ENCODE measurements at places on chromosomes 16 and 17. TPM values are rescaled to one million over a fixed set of nuclear protein-coding genes. Genes with fewer than 3 reads are reported as not detected.

DNA sequence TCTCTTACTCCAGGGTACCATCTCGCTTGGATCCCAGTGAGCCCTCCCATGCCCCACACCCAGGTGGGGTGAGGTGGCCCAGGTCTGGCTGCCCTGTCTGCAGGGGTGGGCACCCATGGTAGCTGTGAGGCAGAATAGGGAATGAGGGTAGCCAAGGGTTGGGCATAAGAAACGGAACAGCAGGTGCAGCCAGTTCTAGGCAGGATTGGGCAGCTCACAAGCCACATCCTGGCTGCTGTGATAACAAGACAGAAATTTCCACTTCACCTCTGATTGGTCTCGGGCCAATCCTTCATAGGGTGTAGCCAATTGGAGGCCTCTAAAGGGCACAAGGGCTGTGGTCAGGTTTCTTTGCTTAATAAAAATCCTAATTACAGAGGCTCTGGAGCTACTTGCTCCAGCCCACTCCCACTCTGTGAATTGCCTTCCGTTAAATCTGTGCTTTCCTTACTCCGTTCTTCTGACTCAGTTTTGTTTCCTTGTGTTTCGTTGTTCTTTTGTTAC, 1.5 kb upstream of the ARHGDIG start:
- DNase-seq: no peak

DNA sequence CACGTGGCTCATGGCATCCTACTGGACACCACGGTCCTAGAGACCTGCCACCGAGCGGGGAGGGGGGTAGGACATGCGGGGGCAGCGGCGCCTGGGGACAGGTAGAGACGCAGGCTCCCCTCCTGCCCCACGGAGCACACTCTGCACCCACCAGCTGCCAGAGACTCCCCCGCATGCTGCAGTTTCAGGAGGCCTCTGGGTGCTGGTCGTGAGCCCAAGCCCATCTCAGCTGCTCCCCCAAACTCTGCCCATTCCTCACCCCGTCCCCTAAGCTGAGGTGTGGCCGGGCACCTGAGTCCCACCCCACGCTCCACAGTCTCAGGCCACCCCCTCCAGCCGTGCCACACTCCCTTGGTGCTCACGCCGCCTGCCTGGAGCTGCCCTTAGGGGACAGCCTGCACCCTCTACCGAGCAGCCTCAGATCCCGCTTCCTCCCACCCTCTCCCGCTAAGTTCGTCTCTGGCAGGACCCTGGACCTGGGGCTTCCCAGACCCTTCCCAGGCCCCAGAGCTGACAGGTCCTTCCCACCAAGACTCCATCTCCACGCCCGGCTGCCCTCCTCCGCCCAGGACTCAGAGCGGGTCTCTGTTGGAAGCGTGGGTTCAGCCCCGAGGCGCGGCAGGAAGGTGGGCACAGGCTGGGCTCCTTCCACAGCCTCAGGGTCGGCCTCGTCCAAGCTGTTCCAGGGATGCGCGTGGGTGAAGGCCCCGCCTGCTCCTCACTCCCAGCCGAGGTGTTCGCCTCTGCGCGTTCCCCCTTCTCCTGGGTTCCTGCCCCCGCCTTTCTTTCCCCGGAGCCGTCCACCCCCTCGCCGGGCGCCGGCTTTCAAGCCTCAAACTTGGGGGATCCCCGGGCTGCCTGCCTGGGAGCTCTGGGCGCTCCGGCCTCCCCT, 1.3 kb downstream of the RAB40B start:
- no peak for DNase-seq

Gene CCL7
- not detected for total RNA-seq

Gene HAPSTR1
- total RNA-seq: 22.0 TPM

- DNase-seq: no peak
Measured at GRCh38 chr17:48322060-48322459, 108.0 kb downstream of the SKAP1 start.

- no peak for DNase-seq
Measured at GRCh38 chr17:65544672-65545071, 16.8 kb downstream of the AXIN2 start.

- no peak for DNase-seq
Measured at GRCh38 chr17:73000832-73001231, 91.7 kb downstream of the SLC39A11 start.

- DNase-seq: no peak
Measured at GRCh38 chr16:47052666-47053640, 79.5 kb upstream of the DNAJA2 start.

Gene CDH3
- not detected for total RNA-seq

GRCh38 chr16:90022209-90023077, 3.2 kb upstream of the DBNDD1 start:
- peak; percentile 96 for DNase-seq

Gene ASB16
- total RNA-seq: not detected

DNA sequence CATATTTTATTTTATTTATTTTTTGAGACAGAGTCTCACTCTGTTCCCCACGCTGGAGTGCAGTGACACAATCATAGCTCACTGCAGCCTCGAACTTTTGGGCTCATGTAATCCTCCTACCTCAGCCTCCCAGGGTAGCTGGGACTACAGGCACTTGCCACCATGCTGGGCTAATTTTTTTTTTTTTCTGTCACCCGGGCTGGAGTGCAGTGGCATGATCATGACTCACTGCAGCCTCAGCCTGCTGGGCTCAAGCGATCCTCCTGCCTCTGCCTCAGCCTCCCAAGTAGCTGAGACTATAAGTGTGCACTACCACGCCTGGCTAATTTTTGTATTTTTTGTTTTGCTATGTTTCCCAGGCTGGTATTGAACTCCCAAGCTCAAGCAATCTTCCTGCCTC, 17.1 kb downstream of the UNC45B start:
- DNase-seq: no peak

DNA sequence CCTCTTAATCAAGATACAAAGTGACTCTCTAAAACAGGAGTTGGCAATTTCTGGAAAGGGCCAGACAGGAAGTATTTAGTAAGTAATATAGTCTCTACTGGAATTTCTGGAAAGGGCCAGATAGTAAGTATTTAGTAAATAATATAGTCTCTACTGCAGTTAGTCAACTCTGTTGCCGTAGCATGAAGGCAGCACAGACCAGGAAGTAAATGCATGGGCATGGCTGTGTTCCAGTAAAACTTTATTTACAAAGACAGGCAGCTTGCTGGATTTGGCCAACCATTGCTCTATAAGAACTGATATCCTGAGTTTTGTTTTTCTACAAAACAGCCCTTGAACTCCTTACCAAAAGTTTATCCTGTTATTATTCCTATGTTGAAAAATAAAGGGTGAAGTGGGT, 16.9 kb downstream of the LDAF1 start:
- DNase-seq: no peak

GRCh38 chr16:4795828-4796572, 831 bp downstream of the SMIM22 start:
- no peak for DNase-seq

GRCh38 chr16:79595931-79596450, 4.5 kb downstream of the MAF start:
- DNase-seq: no peak

DNA sequence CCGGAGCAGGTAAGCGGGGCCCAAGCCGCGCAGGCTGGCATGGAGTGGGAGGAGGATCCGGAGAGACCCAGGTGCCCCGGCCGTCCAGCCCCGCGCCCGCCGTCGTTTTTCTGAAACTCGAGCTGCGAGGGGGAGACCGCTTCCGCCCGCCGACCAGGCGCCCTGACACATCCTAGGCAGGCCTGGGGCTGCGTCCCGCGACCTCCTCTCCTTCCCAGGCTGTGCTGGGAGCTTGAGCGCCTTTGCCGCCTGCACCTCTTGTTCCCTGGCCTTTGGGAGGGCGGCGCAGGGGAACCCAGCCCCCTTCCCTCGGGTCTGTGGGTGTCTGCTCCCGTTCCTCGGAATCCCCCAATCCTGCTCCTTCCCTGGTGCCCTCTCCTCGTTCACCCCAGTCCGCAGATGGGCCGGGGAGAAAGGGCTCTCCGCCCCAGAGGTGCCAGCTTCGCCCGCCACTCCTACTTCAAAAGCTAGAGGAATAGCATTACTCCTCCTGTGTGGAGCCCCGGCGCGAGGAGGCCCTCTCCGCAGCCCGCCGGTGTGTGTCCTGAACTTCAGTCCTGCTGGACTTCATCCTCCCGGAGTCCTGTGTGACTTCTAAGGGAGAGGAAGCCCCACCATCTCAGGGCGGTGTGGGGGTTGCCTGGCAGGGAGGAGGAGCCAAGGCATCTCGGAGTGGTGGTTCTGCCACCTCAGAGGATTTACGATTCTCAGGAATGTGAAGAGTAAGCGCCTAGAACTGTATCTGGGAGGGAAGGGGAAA, 1.0 kb downstream of the NHERF1 start:
- no peak for DNase-seq

- no peak for DNase-seq
Measured at GRCh38 chr16:22352723-22353122, 21.7 kb downstream of the CDR2 start.

GRCh38 chr16:73233329-73233765, 185.4 kb upstream of the ZFHX3 start:
- DNase-seq: no peak

- DNase-seq: no peak
Measured at GRCh38 chr16:3542601-3543373, 34.4 kb downstream of the NLRC3 start.

DNA sequence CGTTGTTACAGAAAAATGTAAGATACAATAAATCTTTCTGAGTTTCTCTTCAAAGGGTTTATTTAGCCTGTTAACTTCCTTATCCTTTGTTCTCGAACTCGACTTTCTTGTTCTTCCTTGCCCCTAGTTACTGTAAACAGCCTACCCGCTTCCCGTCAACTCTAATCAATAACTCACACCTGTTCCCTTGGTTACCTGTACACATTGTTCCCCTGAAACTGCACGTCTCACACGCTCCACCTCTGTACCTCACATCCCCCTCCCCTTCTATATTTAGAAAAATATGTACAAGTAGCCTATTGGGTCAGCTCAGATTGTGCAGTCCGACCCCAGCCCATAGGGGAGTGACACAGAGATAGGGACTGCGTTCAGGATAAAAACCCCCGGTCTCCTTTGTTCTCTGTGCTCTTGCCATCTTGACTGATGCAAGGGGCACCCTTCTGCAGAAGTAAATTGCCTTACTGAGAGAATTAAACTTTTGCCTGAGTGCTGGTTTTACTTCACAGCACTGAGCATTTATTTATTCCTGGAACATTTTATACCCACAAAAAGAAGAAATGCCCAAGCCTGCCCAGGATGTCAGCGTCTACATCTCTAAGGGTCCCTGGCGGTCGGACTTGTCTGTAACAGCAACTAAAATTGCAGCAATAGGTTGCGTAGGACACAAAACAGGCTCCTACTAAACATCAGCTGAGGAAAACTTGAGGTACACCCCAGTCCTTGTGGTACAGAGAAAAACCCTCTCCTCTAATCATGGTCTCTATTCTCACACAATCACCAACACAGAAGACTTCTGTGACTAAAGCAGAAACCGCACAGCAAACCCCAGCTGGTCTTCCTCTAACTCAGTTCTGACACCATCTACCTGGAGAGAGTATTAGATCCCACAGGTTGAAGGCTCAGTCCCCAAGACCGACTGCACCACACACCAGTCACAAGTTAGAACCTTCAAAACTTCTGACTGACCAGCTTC, 11.3 kb downstream of the WDR45B start:
- DNase-seq: no peak

GRCh38 chr16:4209666-4210065, 32.2 kb downstream of the SRL start:
- DNase-seq: no peak

GRCh38 chr17:7068268-7068667, 11.8 kb downstream of the CLEC10A start:
- DNase-seq: no peak

Gene HOXB6
- 5.1 TPM for total RNA-seq

GRCh38 chr16:48608452-48608851, 1.5 kb downstream of the N4BP1 start:
- no peak for DNase-seq

GRCh38 chr16:75248142-75248535, 3.3 kb downstream of the BCAR1 start:
- DNase-seq: no peak

Gene PYY
- total RNA-seq: not detected

- DNase-seq: no peak
Measured at GRCh38 chr17:5135726-5136579, 20.1 kb downstream of the USP6 start.
